ENCODE measurements at places on chromosomes 11 and 22.

DNA sequence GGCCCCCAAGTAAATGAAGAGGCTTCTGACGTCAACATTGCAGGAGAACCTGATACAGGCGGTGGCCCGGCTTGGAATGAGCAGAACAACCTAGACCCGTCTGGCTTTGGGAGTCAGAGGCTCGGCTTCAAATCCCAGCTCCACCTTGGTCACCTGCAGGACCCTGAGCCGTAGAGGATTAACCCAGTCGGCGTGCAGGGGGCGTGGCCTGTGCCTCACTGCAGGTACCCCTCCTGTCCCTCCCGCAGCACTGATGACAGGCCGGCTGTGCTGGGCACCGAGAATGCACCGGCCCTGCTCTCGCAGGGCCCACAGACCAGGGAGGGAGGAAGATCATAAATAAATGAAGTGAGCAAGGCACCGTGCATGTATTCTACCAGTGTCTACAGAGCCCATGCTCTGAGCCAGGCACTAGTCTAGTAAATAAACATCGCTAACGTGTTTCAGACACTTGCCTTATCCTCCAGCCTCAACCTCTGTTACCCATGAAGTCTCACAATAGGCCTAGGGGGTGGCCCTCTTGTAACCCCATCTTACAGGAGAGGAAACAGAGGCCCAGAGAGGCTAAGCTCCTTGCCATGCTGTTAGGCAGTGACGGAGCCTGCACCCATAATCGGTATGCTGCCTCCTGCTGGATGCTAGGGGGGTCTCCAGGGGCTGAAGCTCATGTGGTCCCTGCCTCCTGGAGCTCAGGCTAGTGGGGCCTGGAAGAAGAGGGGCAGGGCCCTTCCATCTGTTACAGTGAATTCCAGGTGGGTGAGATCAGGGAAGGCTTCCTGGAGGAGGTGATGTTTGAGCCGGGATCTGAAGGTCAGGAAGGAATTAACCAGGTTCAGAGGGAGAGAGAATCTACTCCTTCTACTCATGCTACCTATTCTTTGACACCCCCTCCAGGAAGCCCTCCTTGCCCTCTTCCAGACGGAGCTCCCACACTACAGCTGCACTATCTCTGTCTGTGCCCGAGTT lies 53.4 kb downstream of the RTL6 start:
- no peak for DNase-seq

- DNase-seq = peak; percentile 68
These were observed 6.5 kb upstream of the SPON1 start for GRCh38 chr11:13955971-13956421.

DNA sequence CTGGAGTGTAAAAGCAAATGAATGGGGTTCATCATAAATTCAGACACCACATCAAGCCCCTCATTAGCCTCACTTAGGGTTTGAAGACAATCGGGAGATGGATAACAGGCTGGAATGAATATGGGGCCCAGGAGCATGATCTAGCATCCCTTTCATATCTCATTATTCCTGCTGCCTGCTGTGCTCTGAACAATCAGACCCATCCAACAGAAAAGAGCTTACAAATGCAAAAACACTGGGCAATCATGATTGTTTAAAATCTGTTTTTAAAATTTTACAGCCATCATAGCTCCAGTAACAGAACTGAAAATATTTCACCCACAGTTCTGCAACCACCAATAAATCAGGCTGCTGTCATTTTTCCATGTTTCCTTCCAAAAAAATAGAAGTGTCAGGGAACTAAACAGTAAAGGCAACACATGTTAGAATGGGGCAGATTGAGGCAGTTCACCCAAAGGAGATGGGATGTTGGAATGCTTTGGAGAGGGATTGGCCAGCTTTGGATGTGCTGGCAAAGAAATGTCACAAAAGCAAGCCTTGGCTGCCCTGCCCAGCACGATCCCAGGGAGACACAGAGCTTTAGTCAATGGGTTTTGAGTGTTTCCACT lies 47.8 kb upstream of the BMAL1 start:
- DNase-seq = no peak

DNA sequence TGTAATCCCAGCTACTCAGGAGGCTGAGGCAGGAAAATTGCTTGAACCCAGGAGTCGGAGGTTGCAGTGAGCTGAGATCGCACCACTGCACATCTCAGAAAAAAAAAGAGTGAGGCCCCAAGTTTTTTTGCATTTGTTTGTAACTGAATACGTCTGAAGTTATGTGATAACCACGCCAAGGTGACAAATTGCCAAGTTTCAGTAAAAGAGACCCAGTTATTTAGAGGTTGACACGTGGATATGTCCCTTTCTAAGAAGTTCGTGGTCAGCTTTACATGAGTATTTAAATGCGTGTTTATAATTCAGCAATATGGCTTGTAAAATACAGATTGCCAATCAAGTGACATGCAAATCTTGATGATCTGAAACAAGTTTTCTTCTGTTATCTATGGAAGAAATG lies 8.0 kb downstream of the PPARA start:
- DNase-seq = no peak

- DNase-seq = no peak
These were observed 197.1 kb downstream of the CTTN start for GRCh38 chr11:70595452-70595851.

DNA sequence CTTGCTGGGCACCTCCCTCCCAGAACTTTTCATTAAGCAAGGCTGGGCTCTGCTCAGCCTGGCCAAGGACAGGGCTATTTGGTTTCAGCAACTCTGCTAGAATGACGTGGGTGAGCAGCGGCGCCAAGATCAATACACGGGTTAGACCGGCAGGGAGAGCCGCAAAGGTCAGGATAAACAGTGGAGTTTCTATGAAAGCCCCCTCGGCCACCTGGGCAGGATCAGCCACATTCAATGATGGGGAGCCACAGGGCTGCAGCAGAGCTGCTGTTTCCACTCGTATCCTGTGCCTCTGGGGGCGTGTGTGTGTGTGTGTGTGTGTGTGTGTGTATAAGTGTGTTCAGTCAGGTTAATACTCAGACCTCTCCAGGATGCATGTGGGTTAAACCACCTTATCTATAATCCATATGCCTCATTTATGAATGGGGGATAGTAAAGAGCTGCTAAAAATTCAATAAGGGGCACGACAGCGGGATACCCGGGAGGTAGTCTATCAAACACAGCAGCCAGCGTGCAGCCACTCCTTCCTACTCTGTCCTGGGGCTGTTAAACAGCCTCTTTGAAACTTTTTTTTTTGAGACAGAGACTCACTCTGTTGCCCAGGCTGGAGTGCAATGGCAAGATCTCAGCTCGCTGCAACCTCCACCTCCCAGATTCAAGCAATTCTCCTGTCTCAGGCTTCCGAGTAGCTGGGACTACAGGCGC lies 34.8 kb downstream of the MYH9 start:
- no peak for DNase-seq

DNA sequence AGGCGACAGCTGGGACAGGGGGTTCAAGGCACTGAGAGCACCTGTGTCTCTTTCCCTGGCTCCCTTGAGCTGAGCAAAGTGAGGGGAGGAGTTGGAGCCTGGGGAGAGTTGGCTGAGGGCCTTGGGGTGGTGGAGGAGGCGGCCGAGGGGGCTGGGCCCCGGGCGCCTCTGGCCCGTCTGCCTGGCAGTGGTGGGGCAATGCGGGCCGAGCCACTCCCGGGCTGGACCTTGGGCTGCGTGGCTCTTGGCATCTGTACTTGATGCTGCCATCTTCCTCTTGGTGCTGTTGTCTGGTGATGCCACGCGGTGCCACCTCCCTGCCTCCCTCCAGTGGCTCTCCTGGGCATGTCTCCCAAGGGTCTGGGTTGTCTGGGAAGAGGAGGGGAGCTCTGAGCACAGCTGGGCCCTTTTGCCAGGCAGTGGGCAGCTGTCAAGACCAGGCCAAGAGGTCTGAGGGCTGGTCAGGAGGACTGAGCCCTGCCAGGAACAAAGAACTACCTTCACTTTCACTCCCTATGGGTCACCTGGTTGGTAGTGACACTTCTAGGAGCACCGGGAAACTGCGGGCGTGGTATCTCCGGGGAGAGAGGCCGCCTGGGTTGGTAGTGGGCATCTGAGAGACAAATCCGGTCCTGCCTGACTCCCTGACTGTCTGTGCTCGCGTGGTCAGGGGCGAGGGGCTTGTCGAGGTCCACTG lies 1.3 kb downstream of the GRIK4 start:
- no peak for DNase-seq

GRCh38 chr22:49306632-49307480 lies 520.8 kb downstream of the BRD1 start:
- DNase-seq = no peak

DNA sequence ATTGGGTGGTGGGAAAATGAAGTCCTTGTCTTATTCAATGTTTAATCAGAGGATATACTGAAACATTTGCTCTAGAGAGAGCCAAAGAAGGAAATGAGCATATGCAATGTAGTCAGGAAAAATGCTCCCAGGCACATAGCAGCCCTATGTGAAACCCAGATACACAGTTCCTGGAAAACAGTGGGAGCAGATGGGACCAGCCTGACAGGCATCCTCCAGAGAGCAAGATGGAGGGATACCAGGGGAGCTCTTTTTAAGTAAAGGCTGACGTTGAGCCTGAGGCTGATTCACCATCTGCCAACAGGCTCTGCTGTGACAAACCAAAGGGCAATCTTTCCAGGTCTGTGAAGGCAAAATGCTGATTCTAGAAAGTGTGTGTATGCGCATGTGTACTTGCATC lies 559.4 kb upstream of the KIRREL3 start:
- no peak for DNase-seq

DNA sequence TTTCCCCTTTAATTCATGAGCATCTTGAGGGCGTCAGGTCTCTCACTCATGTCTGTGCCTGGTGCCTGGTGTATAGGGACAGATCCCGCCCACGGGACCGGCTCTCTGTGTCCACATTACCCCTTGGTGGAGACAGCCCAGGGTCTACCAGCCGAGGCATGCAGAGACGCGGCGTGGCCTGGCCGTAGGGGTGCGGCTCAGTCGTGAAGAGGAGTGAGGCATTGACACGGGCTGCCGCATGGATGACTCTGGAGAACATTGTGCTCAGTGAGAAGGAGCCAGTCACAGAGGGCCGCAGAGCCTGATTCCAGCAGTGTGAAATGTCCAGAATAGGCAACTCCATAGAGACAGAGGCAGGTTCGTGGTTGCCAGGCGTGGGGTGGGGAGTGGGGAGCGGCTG lies 209.8 kb downstream of the TBC1D22A start:
- no peak for DNase-seq

DNA sequence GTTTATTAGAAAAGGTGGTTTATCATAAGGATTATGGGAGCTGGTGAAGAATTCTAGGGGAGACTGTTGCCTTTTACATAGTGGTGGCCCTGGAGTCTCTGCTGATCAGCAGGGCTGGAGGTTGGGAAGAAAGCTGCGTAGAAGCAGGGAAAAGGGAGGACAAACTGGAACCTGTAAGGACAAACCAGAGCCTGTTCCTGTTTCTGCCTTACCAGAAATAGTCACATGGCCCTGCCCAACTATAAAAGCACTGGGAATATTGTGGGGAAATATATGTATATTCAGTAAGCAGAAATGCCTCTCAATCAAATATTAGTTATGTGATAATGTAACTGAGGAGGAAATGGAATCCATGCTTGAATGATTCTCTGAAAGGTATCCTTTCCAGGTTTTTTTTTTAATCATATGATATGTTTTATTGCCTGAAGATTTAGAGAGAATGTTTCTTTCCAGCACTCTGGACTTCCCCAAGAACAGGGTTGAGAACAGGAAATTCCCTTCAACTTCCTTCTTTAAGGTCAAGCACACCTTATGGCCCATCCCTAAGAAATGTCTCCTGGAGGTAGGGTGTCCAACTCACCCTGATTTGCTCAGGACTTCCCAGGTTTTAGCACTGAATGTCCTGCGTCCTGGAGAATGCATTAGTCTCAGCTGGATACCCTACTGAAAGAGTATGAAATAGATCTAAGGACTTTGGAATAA lies 33.9 kb upstream of the SCUBE2 start:
- DNase-seq = no peak

DNA sequence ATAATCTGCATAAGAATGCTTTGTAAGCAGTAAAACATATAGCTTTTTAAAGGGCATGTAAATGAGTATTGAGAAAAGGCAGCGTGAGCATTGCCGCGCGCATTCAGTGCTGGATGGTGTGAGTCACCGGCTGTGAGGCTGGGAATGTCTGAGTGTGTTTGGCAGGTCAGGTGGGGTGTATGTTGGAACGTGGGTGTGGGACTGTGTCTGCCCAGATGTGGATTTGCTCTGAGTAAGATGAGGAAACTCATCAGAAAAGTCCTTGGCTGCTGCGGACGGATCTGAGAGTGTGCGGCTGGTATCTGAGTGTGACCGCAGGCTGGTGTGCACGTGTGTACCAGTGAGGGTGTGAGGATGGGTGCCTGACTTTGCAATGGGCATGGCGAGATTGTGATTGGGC lies 66.2 kb upstream of the NECTIN1 start:
- no peak for DNase-seq

DNA sequence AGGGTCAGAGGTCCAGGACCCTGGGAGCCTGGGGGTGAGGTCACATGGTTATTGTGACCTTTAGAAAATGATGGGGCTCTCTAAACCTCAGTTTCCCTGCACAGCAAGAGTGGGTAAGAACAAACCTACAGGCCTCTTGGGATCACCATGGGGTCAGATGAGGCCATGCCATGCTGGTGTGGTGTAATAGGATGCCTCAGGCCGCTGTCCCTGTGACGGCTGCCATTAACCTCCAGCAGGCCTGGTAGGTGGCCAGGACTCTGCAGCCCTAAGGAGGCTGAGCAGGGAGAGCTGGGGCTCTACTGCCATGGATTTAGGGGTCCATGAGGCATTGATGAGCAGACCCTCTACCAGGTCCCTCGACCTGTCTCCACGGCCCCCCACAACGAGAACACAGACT lies 265.5 kb downstream of the CTTN start:
- no peak for DNase-seq

- no peak for DNase-seq
These were observed 59.0 kb upstream of the KCNQ1OT1 start for GRCh38 chr11:2758751-2759150.

DNA sequence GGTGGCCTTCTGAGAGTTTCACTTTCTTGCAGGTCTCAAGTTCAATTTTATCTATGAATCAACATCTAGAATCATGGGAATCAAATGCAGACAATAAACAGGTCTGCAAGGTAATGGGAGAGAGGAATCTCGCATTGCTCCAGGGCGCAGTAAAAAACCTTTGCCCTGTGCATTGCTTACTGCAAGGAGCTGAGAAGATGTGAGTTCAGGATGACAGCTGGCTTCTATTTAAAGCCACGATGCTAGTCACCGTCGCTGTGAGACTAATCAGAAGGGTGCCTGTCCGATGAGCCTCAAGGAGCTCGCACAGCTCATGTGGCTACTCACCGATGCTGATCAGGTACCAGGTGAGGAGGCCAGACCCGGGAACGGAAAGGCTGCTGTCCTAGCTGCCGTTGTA lies 30.2 kb upstream of the APOA1 start:
- no peak for DNase-seq

DNA sequence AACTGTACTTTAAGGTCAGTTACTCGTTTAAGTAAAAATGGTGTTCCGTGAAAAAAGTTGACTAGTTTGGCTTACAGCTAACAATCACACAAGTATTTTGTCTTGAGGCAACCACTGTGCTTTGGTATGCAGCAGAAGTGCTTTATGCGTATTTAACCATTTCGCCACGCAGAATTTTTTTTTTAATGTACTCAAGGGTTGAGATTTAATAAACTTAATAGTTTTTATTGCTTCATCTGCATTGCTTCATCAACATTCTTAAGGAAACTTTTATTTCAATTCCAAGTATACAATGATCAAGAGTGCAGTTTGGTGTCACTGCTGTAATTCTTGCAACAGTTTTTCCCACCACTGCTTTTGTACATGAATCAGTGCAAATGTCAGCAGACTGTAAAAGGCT lies 66.4 kb downstream of the ZNRF3 start:
- no peak for DNase-seq
